Natural killer cell (primary cell): ENCODE measurements at places on chromosomes 4 and X. TPM values are rescaled to one million over a fixed set of nuclear protein-coding genes. Genes with fewer than 3 reads are reported as not detected.

DNA sequence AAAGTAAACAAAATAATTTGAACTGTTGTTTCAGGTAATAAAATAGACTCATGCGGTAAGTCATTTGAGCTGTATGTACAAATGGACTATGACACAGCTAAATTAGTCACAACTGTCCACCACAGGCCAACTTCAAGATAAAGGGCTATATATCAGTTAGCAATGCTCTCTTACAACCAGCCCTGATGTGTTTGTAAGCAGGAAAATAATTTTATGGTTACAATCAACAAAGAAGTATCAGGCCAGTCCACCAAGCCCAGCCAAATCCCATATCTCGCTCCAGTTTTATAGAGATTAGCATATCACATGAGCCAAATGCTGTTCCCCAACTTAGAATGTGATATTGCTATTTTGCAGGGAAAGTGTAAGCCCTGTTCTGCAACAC, 511 bp upstream of the DUSP21 start:
- no peaks in the 10 kb centered on the region for H3K27me3 ChIP-seq
- no peak for DNase-seq
- no peak overlapping the region for H3K4me3 ChIP-seq
- no peaks in the 10 kb centered on the region for H3K4me1 ChIP-seq
- H3K36me3 ChIP-seq: no peaks in the 10 kb centered on the region

- H3K36me3 ChIP-seq: no peaks in the 10 kb centered on the region
- no peaks in the 10 kb centered on the region for H3K4me1 ChIP-seq
- no peak for DNase-seq
- H3K27me3 ChIP-seq: no peaks in the 10 kb centered on the region
- H3K27ac ChIP-seq: no peak overlapping the region
Measured at GRCh38 chr4:158999849-159000248, 103.0 kb upstream of the RAPGEF2 start.

GRCh38 chr4:107692202-107692601, 27.8 kb downstream of the PAPSS1 start:
- no peak overlapping the region for H3K27ac ChIP-seq
- no peaks in the 10 kb centered on the region for H3K27me3 ChIP-seq
- no peak overlapping the region for H3K4me3 ChIP-seq
- H3K36me3 ChIP-seq: peaks cover 2% of the 10 kb centered on the region

The SSX2 gene
- total RNA-seq: not detected

- H3K27ac ChIP-seq: no peak overlapping the region
- no peaks in the 10 kb centered on the region for H3K4me1 ChIP-seq
- no peak for DNase-seq
- no peak overlapping the region for H3K4me3 ChIP-seq
- H3K36me3 ChIP-seq: peaks cover 4% of the 10 kb centered on the region
Measured at GRCh38 chr4:145041378-145041777, 56.6 kb downstream of the ANAPC10 start.
